Kidney capillary endothelial cell (primary cell): ENCODE measurements at places on chromosomes 5 and 9.

DNA sequence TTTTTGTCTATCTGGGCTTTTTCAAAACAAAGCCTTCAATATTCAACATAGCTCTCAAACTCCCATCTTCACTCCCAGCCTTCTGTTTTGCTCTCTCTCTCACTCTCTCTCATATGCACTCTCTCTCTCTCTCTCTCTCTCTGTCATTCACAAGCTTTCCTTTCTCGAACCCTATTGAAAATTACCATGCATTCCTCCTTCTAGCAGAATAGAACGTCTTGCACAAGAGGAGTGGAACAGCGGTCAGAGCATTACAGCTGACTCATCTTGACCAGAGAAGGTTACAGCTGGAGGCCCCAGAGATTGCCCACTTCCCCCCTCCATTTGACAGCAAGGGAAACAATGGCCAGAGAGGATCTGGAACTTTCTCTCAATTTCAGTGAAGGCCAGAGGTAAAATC is 51.0 kb upstream of the LIFR start:
- no peak for DNase-seq

- DNase-seq, result peak; percentile 16
These were observed 1.6 kb downstream of the SLC22A4 start for GRCh38 chr5:132295505-132296411.

DNA sequence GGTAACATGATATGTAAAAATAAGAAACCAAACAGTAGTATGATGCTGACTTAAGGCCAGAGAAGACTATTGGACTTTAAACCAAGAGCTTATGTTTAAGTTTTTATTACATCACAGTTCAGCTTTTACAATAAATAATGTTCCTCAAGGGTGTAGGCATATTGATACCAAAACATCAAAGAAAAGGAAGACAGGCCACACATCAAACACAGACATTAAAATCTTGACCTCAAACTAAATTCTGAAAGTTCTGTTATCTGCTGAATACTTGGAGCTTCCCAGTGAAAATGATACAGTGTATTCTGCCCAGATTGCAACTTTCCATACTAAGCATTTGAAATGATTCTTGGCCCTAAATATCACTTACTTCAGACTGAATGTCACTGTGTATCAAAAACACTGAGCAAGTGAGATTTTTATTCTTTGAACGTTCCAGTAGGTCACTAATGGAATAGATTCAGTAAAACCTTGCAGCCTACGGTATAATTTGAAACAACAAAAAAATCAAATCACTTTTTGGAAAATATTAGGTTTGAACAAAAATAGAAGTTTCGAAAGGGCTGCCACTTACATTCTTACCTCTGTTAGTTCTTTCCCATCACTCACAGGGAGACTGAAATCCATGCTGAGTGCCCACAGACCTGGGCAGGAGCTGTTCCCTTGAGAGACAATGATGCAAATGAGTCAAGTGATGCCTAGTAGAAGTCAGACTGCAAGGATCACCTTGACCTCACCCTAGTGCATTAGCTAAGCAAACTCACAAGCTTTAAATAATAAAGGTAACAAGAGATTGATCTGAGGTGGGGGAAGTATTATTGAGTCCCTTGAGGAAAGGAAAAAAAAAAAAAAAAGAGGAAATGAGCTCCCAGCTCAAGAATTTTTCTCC is 2.5 kb downstream of the LPAR1 start:
- DNase-seq, result no peak

DNA sequence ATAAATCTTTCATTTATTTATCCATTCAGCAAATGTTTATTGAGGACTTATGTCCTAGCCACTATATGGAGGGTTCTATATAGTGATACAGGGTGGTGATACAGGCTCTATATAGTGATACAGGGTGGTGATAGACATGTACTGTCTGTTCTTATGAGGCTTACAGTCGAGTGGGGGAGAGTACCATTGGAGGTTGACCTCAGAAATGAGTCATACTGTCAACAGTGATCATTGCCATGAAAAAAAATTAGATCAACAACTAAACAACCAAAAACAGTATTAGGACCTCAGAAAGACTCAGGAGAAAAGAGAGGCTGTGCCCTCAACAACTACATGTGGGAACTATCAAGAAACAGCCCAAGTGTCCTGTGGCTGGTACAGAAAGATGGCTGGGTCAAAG is 22.0 kb downstream of the PAPPA start:
- DNase-seq, result no peak

GRCh38 chr5:111783537-111783936 is 26.5 kb upstream of the NREP start:
- DNase-seq, result no peak

DNA sequence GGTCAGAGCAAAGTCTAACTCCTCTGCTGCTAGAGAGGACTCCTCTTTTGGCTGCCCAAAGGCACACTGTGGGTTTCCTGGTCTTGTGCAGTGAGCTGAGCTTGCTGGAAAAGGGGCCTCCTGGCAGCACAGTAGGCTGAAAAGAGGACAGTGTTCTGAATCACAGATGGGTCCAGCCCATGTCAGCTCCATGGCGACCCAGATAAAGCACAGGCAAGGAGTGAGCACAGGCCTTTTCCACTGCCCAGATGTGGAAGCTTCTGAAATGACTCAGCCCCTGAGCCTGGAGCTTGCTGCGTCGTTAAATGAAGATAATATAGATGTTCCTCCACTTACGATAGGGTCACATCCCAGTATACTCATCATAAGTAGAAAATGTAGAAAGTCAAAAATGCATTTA is 8.1 kb downstream of the CCDC180 start:
- no peak for DNase-seq

DNA sequence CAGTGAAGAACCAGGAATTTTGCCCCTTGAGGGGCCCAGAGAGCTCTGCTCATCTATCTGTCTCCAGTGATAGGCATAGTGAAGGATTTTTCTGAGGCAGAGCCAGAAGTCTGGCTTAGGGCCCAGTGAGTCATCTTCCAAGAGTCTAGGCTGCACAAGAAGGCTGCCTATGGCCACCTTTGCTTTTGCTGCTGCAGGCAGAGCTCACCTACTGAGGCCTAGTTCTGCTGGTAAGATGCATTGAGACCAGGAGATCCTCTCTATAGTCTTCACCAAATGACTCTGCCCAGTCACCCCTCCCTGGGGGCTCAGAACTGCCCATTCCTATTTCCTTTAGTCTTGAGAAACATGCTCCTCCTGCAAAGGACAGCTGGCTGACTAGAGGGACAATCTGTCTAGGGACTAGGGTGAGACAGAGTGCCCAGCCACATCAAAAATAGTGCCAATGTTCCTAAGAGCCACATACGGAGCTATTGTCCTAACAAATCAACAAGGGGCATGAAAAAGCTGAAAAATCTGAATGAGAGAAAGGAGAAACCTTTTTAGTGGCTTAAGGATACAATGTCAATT is 40.3 kb upstream of the CDKN2AIPNL start:
- DNase-seq, result peak; percentile 52

DNA sequence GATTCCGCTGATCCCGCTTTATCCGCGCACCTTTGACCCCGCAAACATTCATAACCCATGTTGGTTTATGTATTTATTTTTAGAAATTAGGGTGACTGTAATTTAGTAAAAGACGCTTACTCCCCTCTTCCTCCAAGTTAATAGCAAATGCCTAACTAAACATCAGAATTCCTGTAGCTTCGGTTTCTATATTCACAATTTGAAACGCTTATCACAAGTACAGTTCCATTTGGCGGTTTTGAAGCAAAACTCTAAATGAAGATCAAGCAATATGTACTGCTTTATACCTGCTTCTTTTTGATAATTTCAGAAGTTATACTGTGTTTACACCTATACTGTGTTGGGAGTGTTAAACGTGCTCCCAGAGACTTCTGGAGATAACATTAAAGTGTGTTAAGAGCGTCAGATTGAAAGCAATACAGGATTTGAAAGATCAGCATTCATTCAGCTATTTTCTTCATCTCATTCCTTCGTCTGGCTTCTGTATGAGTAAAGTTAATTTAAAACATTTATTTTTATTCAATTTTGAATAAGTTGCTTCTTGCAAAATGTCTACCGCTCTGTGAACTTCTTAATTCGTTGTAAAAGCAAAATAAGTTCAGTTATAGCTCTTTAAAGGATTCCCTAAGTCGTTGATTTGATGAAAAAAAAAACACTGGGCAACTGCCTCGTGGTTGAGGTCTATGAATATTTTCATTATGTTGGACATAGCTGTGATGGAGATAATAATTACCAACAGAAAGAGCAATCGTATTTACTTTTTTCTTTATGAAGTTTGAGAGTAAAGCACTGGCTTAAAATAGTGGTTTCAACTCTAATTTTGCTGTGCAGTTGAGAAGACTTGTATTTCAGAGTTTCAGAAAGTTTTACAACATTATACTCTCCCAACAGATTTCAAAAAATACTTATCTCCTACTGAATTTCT is 2.5 kb downstream of the PRDM6 start:
- peak; percentile 36 for DNase-seq

DNA sequence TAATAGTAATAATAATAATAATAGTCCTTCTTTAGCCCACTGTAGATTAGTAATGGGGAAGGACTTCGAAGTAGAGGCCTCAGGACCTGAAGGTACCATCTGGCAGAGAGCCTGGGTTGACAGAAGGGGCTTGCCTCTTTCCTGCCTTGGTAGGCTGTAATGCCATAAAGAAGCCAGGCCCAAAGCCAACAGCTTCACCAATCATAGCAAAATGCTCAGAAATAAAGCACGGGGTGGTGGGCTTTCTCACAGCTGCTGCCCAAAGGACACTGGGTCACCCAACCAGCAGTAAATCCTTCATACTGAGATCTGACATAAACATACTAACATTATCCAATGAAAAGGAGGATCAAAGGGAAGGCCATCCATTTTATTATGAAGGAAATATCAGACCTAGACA is 70.7 kb downstream of the SUSD1 start:
- no peak for DNase-seq

GRCh38 chr9:127233550-127233949 is 31.0 kb upstream of the GARNL3 start:
- no peak for DNase-seq

DNA sequence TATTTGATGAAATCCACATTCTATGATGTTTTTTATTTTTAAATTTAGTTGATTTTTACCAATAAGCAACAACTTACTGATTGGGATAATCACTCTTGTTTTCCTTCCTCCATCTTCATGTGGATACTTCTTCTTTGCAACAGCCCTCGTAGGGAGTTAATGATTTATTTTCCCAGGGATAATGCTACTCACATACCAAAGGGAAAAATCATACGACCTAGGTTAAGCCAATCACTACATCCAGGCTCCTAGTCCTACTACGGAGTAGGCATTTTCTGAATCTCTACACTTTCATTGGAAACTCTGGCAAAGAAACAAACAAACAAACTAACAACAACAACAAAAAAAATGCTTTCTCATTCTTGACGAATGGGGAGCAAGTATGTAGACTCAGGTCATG is 663.4 kb downstream of the PTPRD start:
- DNase-seq, result no peak

GRCh38 chr5:141031006-141031405 is 20.2 kb upstream of the PCDHB1 start:
- DNase-seq, result no peak

GRCh38 chr9:15353892-15354291 is 46.9 kb upstream of the TTC39B start:
- no peak for DNase-seq

GRCh38 chr5:78610636-78611035 is 37.9 kb downstream of the LHFPL2 start:
- DNase-seq, result no peak

DNA sequence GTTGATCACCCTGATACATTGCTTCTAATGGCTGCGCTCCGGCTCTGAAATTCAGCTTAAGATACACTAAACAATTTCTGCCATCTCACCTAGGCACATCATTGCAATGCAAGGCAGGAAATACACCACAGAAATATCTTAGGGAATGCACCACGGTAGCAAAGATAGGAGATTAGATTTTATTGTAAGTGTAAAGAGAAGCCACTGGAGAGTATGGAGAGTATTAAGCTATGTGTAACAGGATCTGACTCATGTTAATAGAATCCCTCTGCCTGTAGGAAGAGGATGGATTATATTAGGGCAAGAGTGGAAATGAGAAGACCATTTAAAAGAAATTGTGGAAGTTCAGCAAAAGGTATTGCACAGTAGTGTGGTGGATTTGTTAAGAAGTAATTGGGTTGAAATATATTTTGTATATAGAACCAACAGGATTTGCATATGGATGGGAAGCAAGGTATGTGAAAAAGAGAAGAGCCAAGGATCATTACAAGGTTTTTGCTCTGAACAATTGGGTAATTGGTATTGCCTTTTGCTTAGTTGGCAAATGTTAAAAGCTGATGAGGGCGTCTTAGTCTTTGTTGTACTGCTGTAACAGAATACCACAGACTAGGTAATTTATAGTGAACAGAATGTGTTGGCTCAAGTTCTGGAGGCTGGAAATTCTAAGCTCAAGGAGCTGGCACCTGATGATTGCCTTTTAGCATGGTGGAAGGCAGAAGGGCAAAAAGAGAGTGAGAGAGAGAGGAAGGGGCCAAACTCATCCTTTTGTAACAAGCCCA is 636.1 kb downstream of the PSAT1 start:
- peak; percentile 91 for DNase-seq

DNA sequence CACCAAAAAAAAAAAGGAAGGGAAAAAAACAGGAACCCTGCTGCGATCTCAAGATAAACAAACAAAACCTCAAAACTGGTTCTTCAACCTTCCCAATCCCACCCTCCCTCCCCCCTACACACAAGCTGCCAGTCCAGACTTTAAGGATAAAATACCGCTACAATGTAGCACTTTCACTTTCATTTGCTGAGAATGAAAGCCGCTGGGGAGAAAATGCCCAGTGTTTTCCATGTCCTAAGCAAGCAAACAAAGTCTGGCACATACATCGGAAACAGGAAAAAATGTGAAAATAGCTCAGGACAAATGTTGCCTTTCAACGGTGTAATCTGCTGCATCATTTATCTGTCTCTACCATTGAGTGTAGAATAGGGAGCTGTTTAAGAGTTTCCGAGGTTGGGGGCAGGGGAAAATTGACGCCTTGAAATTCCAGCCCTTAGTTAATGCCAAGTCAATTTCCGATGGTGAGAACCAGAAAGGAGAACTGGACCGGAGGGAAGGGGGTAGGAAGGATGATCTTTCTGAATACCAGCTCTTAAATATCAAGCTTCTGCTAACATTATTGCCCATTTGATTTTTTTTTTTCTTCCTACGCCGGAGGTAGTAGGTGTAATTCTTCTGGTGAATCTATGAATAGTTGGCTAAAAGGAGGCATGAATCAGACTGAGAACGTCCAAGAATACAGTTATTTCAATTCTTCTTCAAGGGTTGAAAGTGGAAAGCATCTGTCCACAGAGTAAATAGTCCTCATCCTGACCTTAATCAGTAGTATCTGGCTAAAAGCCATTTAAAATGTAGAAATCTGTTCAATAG is 1.2 kb upstream of the ADAMTS6 start:
- peak; percentile 64 for DNase-seq

DNA sequence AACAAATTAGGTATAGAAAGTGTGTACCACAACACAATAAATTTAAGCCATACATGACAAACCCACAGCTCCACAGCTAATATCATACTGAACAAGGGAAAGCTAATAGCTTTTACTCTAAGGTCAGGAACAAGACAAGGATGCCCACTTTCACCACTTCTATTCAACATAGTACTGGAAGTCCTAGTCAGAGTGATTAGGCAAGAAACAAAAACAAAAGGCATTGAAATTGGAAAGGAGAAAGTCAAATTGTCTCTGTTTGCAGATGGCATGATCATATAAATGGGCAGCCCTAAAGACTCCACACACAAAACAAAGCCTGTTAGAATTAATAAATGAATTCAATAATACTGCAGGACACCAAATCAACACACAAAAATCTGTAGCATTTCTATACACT is 548.8 kb downstream of the CTNND2 start:
- DNase-seq, result no peak

- DNase-seq, result no peak
These were observed 50.8 kb downstream of the OLFM1 start for GRCh38 chr9:135138078-135138855.
